ENCODE measurements at places on chromosomes 1 and 21. TPM values are rescaled to one million over a fixed set of nuclear protein-coding genes. Genes with fewer than 3 reads are reported as not detected.

The RHBDL2 gene
- 0.33 TPM for total RNA-seq

DNA sequence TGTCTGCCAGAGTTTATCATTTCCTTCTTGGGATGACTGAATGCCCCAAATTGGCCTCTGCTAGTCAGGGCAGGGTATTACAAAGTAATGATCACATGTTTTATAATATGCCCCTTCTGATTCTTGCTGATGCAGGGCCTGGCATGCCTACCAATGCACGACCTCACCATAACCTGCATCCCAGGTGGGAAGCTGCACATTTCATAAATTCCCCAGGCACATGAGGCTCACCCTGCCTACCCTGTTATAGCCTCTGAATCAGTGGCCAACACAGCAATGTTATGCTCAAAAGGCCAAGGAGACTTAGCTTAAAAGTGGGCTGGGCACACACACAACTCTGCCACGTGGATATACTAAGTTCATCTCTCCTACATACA, 28.0 kb upstream of the XPR1 start:
- DNase-seq, result no peak

- no peak for DNase-seq
Observed at GRCh38 chr21:46212721-46213484, 15.7 kb downstream of the LSS start.

GRCh38 chr1:76928522-76928921, 61.2 kb downstream of the ST6GALNAC5 start:
- DNase-seq, result no peak

GRCh38 chr21:46543306-46543705, 61.6 kb downstream of the S100B start:
- no peak for DNase-seq

The GSTM5 gene
- total RNA-seq, result 1.8 TPM

DNA sequence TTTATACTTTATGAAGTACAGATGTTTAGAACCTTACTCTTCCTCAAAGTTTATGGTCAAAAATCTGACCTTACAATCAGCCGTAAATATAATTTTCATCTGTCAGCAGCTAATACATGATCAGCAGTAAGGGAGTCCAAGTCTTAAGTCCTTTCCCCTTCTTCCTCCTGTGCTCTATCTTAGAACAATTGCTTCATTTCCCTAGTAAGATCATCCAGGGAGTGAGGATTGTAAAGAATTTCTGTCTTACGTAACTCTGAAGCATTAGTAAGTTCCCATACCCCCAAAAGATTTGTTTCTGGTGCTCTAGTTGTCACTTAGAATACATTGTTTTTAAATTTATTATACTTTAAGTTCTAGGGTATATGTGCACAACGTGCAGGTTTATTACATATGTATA, 2.1 kb downstream of the SETDB1 start:
- no peak for DNase-seq

DNA sequence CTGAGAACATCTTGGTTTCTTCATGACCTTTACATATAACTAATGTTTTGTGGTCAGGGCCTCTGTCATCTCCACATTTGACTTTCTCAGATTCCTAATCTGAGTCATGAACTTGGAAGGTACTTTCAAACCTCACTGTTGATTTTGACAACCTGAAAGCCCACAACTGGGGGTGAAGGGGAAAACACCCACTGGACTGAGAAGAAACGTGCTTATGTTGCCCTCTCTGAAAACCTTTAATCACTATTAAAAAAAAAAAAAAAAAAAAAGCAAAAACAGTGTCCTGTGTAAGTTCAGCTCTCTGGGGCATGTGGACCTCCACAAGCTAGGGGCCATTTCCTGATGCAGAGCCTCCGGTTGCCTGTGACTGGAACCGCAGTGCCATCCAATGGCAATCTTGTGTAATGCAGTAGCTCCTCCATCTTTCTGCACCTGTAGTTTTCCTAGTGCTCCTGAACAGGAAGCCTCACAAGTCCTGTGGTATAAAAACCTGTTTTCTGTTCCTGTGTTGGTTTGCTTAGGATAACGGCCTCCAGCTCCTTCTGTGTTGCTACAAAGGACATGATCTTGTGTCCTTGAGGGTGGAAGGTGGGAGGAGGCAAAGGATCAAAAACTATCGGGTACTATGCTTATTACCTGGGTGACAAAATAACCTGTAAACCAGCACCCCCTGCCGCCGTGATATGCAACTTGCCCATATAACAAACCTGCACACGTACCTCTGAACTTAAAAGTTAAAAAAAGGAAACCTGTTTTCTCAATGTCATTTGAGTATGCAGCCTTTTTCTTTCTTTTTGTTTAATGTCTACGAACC, 124.5 kb downstream of the ZNF648 start:
- DNase-seq, result peak; percentile 53

The PMVK gene
- total RNA-seq, result 16.7 TPM
